ENCODE measurements at places on chromosomes 2 and 18.

DNA sequence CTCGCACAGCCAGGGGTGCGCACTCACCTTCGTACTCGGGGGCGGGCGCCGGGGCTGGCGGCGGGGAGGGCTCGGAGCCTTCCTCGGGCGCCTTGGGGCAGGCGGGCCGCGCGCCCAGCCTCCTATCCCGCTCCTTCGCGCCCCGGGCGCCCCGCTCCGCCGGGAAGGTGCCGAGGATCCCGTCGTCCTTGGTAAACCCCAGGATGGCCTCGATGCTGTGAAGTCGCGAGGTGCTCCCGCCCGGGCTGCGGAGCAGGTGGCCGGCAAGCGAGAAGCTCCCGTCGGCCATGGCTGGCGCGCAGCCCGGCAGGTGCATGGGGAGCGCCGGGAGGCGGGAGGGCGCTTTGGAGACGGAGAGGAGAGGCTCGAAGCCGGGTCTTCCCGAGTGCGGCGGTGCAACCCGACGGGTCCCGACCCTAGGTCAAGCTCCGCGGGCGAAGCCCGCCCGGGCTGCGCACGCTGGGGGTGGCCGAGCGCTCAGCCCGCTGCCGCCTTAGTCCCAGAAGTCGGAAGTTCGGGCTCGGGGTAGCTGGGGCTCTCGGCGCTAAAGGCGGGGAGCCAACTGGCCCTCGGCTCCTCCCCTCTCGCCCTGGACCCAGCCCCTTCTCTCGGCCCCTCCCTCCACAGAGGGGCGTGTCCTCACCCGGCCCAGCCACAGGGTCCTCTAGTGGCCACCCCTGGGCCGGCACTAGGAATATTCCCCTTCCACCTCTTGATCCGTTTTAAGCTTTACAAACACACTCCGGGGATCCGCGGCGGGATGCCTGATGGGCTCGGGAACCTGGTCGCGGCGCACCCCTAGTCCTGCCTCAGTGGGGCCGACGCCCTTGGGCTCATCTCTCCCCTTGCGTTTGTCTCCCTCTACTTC is at the start of gene RAX:
Gene RAX (minus strand): TSS at position 564 of the 868 bp plus-strand sequence. CDS start 248 bp downstream, at position 316.
- no peak for DNase-seq

DNA sequence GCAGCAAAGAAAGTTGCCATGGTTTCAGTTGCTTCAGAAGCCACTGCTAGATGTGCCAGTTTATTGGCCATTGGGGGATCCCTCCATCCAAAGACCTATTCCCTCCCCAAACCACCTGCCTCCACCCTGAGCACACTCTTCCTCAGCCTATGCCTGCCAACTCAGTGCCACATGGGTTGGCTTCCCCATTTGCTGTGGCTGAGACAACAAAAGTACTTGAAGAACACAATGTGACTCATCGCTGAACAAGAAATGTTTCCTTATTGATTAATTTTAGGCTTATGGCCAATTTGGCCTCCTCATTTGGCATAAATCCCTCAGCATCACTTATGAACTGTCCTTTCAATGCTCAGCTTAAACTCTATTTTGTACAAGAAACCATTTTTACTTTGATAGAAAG is 215.9 kb downstream of the TMEM247 start:
- DNase-seq = no peak

GRCh38 chr2:78521938-78522337 is 503.6 kb upstream of the REG3G start:
- no peak for DNase-seq

GRCh38 chr2:84194949-84195644 is 264.0 kb downstream of the SUCLG1 start:
- no peak for DNase-seq

- DNase-seq = no peak
Measured at GRCh38 chr2:16151651-16152050, 211.3 kb downstream of the MYCN start.

DNA sequence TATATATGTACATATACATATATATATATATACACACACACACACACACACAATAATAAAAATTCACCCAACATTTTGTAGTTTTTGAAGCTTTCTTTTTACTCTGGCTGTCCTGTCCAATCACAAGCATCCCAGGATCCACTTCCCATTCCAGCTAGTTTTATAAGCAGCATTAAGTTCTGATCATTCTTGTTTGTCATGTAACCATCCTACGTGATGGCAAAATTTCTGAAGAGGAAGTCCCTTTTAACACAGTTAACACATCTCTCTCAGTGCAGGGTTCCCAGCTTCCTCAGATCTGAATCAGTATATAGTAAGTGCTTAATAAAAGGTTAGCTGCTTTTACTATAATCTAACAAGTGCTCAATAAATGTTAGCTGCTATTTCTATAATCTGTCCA is 26.4 kb downstream of the MYOM1 start:
- no peak for DNase-seq

DNA sequence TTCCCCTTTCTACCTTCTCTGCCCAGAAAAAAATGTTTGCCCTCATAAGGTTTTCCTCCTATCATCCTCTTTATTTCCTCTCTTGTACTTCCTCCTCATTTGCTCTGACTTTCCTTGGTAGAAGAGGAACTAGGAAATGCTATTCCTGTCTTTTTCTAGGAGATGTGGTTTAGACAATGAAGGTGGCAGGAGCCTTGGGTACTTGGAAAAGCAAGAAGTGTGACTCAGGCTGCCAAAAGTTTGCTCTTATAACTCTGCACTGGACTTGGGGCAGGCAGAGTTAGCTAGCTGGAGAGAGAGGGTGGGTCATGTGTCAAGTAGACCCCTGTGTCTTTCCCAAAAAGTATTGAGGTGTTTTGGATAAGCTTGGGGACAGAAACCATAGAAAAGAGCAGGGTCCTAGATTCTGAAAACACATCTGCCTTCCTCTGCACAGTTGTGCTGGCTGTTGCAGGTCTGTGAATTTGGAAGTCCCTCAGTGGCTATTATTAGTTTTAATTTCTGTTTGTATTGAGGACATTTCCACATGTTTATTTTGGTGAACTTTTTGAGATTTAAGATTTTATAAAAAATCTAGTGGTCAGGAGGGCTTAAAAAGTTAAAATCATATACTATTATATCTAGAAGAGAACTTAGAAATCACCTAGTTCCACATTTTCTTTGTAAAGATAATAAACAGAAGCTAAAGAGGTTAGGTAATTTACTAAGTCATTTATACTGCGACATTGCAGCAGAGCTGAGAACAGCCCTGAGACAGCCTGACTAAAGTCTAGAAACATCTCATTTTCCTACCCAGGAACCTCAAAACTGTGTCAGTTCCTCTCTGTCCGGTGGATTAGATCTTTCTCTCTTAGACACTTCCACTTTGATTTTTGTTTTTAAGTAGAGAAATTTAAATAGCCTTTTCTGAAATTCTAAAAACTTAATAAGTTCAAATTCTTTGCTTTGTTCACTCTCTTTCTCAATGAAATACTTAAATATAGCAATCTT is 16.0 kb downstream of the INSIG2 start:
- no peak for DNase-seq

DNA sequence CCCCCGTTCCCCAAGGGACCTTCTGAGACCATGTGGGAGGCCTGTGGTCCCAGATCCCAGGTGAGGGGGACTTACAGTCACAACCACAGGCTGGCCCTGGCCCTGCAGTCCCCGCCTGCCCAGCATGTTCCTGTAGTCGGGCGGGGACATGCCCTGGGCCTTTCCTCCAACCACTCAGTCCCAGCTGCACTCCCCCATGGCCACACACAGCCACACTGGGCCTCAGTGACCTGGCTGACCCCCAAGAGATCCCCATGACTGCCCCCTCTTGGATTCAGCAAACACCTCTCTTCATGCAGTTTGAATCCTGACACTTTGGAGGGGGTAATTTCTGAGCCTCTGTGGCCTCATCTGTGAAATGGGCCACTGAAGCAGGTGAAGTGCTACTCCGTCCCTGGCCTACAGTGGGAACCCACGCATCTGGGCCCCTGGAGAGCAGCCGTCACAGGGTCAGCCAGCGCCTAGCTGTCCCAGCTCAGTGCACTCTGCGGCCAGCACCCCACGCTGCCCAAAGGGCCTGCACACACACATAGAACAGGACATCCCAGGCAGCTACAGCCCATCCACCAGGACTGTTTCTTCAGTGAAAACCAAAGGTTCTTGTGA is 12.7 kb upstream of the ARHGEF4 start:
- DNase-seq = no peak

DNA sequence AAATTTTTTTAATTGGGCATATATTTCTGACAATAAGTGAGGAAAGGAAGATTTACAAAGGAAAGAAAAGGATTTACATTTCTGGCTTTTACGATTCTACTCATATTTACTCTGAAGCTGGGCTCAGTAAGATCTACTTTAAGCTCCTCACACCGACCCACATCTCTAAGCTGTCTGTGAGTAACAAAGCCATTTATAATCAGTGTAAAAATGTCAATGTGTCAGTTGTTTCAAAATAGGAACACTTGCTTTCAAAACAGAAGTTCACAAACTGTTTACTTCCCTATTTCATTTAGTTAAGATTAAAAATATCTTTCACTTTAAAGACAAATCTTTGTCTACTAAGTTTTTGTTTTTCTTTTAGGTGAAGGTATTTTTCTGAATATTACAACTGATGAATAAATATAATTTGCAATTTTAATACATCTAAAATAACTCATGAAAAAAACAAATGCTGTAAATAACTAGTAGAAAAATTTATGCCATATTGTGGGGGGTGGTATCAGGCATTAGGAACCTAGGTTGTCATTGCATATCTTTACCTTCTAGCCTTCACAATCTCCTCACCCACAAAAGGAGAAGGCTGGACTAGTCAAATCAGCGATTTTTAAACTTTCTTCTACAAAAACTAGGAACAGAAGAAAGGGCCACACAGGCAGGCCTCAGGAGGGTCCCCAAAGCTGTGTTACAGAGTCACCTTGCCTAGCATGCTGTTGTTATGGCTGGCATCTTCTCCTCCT is 64.5 kb downstream of the TMEM131 start:
- no peak for DNase-seq

DNA sequence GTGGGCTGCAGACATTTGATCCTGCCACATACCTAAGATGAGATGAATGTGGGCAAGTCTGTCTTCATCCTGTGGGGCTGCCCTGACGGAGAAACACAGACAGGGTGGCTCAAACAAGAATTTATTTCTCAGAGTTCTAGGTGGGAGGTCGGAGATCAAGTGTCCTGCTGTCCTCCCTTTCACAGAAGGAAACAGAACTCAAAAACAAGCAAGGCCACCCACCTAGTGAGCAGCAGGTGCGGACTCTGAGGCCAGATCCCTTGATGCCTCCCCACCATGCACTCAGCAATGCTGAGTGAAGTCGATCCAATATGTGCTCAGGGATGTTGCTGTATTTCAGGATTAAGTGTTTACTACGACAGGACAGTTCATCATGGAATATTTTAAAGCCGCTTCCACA is 63.0 kb upstream of the SNTG2 start:
- no peak for DNase-seq

GRCh38 chr2:74576211-74576862 is 21.8 kb downstream of the DOK1 start:
- peak; percentile 93 for DNase-seq

DNA sequence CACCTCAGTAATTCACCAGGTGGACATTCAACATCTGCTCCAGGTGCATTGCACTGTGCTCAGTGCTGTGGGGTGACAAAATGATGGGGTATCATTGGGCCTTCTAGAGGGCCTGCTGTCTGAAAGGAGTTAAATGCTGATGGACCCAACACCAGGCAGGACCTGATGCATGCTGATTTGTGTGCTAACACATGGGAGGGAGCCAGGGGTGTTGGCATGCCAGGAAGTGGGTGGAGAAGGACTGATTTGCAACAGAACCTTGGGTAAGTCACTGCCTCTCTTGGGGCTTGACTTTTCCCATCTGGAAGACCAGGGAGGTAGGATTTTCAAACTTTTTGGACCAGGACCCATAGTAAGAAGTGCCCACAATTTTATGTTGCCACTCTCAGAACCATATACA is 57.9 kb upstream of the CXCR4 start:
- no peak for DNase-seq

GRCh38 chr18:4391859-4392258 is 63.2 kb downstream of the DLGAP1 start:
- no peak for DNase-seq

DNA sequence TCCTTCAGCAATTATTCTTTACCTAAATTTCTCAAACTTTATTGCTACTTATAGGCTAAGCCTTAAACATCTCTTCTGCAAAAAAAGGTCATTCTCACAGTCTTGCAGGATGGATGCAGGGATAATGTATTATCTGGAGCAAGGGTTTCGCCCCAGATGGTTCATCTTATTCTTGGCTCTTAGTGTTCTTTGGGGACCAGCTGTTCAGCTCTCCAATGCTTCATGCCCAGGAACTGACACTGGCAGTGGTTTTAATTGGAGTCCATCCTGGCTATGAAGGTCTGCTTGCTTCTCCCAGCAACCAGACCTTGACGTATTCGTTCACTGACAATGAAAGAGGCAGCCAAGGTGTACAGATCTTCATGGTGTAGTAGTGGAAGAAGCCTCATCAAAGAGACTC is 331.9 kb downstream of the SLC8A1 start:
- peak; percentile 59 for DNase-seq

DNA sequence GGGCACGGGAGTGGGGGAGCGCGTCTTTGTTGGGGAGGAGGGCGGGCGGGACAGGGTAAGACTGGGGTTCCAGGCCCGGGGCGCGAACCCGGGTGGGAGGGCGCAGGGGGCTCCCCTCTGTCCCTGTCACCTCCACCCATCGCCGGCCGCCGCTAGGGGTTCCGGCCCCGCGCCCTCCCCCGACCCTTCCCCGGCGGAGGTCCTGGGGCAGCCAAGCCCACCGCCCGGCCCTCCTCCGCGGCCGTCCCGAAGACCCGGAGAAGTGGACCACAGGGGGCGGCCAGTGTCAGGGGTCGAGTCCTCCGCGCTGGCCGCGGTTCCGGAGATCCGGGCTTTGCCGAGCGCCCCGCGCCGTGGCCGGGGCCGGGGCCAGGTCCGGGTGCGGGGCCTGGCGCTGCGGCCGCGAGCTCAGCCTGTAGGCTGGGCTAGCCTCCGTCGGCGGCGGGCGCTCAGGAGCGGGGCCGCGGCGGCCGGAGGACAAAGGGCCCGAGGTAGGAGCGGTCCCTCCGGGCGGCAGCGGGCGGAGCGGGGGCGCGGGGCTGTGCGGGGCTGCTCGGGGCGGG is 16.6 kb upstream of the E2F6 start:
- no peak for DNase-seq

DNA sequence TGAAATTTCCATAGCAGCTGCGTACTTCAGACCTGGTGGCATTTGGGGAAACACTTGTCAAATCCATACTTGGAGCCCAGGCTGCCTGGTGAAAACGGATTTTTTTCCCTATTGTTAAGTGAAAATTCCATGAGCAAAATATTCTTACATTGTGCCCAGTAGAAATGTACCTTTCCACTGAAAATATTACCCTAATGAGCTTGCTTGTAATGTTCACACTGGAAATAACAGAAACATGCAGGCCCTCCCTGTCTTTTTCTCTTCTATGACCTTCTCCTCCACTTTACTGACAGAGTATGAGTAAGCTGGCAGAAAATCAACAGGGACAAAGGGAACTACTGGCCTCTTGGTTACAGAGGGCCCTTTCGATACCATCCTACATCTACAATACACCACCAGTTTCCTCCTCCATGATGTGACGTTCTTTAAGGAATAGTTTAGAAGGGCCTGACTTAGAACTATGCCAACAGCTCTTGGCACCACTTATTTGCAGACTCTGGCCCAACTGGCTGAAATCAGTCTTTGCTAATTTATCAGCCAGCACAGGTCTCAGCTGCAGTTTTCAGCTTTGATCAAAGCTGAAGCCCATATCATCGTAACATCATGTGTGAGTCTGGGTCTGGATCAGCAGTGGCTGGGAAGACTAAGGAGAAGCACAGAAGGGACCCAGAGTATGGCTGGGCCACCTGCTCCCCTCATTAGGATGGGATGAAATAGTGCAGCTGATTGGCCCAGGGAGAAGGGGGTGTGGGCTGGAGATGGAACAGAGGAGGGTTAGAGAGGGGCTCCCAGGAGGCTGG is 272.2 kb upstream of the ID2 start:
- peak; percentile 57 for DNase-seq
